ENCODE measurements at places on chromosomes 7 and 10. TPM values are rescaled to one million over a fixed set of nuclear protein-coding genes. Genes with fewer than 3 reads are reported as not detected.

DNA sequence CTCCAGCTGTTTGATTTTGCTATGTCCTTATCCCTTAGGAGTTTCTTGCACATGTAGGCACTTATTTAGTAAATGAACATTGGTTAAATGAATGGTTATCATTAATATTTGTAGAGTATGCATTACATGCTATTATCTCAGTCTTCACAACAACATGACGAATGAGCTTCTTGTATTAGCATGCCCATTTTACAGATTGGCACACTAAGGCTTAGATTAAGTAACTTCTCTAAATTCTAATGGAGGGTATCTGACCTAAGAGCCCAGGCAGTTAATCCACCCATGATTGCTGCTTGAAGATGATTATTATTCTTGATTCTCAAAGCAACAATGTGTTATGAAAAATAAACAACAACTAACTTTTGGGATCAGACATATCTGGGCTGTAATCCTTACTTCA is 32.7 kb downstream of the SP8 start:
- no peaks in the 10 kb centered on the region for H3K36me3 ChIP-seq
- no peak for DNase-seq
- no peak overlapping the region for H3K27ac ChIP-seq
- H3K4me3 ChIP-seq, result no peak overlapping the region

The BLNK gene
- total RNA-seq, result 5.5 TPM

- DNase-seq, result no peak
- H3K27ac ChIP-seq, result no peak overlapping the region
- H3K4me3 ChIP-seq, result no peak overlapping the region
- H3K27me3 ChIP-seq, result no peaks in the 10 kb centered on the region
Measured at GRCh38 chr7:141354251-141354650, 197.0 kb upstream of the AGK start.

GRCh38 chr10:29681676-29682448 is 47.1 kb upstream of the SVIL start:
- no peak overlapping the region for H3K27ac ChIP-seq
- H3K4me1 ChIP-seq, result peaks cover 8% of the 10 kb centered on the region
- H3K4me3 ChIP-seq, result no peak overlapping the region
- DNase-seq, result no peak
- H3K27me3 ChIP-seq, result no peaks in the 10 kb centered on the region

The FAM237B gene
- total RNA-seq, result not detected

The ANKRD61 gene
- total RNA-seq, result not detected

DNA sequence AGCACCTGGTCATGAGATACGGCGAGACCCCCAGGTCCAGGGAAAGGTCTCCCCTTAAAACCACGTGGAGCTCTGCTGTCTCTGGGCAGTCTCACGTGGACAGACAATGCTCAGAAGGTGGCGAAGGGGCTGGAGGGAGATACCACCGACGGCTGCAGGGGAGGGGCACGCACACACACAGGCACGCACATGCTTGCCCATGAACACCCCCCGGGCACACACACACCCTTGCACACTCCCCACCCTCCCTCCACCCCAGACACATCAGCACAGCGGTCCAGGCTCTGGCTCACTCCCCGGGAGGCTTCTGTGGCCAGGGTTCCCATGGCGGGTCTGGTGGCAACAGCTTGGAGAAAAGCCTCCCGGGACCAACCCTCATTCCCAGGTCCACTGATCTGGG is 52.4 kb upstream of the TNRC18 start:
- no peak for DNase-seq
- peaks cover 16% of the 10 kb centered on the region for H3K4me1 ChIP-seq
- no peak overlapping the region for H3K27ac ChIP-seq
- no peak overlapping the region for H3K4me3 ChIP-seq
- no peaks in the 10 kb centered on the region for H3K27me3 ChIP-seq

DNA sequence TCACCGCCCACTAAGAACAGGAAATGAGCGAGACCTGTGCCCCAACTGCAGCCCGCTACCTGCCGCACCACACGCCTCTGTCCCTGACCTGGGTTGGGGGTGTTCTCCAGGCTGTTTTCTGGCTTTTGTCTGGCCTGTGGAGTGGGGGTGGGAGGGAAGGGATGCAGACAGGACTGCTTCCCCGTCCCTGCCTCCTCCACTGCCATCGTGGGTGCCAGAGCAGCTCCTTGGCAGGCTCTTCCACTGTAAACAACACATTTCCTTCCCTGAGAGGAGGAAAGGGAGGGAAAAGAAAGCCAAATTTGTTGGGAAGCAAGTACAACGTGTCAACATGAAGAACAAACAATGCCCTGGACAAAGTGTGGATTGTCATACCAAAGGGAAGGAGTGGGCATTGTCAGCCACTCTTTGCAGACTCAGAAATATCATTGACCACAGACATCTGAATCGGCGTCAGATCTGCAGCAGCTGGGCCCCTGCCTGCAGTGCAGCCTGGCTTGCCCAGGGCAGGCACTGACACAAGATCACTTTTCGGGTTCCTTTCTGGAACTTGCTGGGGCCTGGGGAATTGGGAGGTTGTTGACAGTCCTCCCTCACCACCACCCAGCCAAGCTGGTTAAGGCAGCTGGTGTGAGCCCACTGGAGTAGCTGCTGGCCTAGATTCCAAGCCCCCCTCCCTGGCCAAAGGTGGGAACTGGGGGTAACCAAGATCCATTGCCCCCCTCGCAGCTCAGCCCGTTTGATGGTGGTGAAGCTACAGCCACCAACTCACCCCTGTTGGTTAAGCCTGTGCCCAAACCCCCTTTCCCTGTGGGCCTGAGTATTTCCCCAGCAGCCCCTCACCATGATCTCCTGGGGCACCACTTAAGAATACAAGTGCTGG is 22.6 kb upstream of the TRIM8 start:
- H3K4me3 ChIP-seq, result no peak overlapping the region
- H3K4me1 ChIP-seq, result peaks cover 50% of the 10 kb centered on the region
- H3K36me3 ChIP-seq, result peaks cover 17% of the 10 kb centered on the region
- DNase-seq, result no peak
- peak overlapping the region; percentile 4 for H3K27ac ChIP-seq
- no peaks in the 10 kb centered on the region for H3K27me3 ChIP-seq

DNA sequence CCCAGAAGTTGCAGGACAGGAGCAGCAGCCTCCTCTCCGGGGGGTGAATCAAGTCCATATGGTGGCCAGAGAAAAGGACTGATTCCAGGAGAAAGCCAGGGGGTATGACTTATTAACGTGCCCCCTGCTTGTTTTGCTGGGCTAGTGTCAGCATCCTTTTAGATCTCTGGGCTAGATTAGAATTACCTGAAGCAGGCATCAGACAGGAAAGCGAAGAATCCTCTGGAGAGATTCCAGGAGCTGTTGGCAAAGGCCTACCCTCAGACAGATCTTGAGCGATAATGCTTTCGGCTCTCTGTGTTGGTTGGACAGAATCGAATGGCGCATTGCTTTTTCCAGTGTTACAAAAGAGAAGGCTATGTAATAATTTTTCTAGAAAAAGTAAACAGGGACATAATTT is 164.0 kb upstream of the GLI3 start:
- H3K4me1 ChIP-seq, result no peaks in the 10 kb centered on the region
- H3K4me3 ChIP-seq, result no peak overlapping the region
- no peaks in the 10 kb centered on the region for H3K36me3 ChIP-seq
- H3K27me3 ChIP-seq, result no peaks in the 10 kb centered on the region
- no peak overlapping the region for H3K27ac ChIP-seq

The CALHM1 gene
- total RNA-seq, result not detected

- peaks cover 10% of the 10 kb centered on the region for H3K27me3 ChIP-seq
- H3K4me3 ChIP-seq, result no peak overlapping the region
Measured at GRCh38 chr10:22369434-22370072, 24.3 kb downstream of the SPAG6 start.

DNA sequence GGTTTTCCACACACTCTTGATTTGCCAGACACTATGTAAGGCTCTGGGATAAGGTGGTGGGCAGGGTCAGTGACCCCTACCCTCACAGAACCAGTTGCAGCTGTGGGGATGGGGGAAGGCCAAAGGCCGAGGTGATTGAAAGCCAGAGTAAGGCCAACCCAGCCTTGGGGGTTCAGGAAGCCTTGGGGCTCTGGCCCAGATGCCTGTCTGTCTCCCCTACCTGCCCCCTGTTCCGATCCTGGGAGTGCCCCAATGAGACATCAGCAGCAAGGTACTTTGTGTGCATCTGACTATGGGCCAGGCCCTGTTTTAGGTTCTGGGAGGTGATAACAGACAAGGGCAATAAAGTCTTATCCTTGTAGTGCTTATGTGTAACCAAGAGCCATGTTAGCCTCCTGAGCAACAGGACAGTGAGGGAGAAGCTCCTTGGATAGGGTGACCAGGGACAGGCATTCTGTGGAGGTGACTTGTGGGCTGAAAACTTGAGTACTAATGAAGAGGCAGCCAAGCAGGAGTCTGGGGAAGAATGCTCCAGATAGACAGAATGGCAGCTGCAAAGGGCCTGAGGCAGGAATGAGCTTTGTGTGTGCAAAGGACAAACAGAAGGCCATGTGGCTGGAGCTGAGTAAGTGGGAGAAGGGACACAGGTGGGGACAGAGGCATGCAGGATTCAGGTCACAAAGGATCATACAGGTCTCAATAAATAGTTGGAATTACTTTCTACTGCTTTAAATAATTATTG is 35.4 kb downstream of the TSPAN14 start:
- peaks cover 97% of the 10 kb centered on the region for H3K4me1 ChIP-seq
- H3K27me3 ChIP-seq, result no peaks in the 10 kb centered on the region
- DNase-seq, result no peak
- H3K4me3 ChIP-seq, result no peak overlapping the region

The VPS37D gene
- total RNA-seq, result 2.2 TPM

The BTBD16 gene
- 0.85 TPM for total RNA-seq

GRCh38 chr7:101021703-101022102 is 1.8 kb downstream of the MUC17 start:
- H3K4me1 ChIP-seq, result peaks cover 10% of the 10 kb centered on the region
- no peak for DNase-seq
- H3K27ac ChIP-seq, result no peak overlapping the region
- H3K36me3 ChIP-seq, result no peaks in the 10 kb centered on the region

DNA sequence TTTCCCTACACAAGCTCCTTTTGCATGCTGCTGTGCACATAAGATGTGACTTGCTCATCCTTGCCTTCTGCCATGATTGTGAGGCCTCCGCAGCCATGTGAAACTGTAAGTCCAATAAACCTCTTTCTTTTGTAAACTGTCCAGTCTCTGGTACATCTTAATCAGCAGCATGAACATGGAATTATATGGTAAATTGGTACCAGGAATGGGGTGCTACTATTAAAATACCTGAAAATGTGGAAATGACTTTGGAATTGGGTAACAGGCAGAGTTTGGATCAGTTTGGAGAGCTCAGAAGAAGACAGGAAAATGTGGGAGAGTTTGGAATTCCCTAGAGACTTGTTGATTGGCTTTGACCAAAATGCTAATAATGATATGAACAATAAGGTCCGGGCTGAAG is 181.8 kb downstream of the GPR158 start:
- H3K27me3 ChIP-seq, result no peaks in the 10 kb centered on the region
- H3K4me1 ChIP-seq, result no peaks in the 10 kb centered on the region
- no peak overlapping the region for H3K27ac ChIP-seq
- no peaks in the 10 kb centered on the region for H3K36me3 ChIP-seq
- no peak overlapping the region for H3K4me3 ChIP-seq

DNA sequence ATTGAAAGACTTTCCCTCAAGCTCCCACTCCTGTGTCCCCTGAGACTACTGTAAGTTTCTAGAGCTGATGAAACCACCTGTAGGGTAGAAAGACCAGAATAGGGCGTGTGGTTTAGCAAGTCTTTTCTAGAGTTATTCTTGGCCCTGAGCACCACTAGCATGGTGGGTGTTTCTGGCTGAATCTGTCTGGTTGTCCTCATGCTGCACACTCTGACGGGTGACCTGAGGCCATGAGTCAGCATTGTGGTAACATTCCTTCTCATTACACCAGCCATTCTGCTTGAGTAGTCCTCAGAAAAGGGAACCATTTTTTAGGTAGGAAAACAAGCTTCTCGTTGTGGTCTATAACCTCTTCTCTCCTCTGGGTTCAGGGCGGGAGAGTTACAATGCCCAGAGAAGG is 250.3 kb downstream of the SNX13 start:
- peaks cover 11% of the 10 kb centered on the region for H3K4me1 ChIP-seq
- no peak for DNase-seq
- no peaks in the 10 kb centered on the region for H3K36me3 ChIP-seq

The FAM25A gene
- 699 TPM for total RNA-seq

DNA sequence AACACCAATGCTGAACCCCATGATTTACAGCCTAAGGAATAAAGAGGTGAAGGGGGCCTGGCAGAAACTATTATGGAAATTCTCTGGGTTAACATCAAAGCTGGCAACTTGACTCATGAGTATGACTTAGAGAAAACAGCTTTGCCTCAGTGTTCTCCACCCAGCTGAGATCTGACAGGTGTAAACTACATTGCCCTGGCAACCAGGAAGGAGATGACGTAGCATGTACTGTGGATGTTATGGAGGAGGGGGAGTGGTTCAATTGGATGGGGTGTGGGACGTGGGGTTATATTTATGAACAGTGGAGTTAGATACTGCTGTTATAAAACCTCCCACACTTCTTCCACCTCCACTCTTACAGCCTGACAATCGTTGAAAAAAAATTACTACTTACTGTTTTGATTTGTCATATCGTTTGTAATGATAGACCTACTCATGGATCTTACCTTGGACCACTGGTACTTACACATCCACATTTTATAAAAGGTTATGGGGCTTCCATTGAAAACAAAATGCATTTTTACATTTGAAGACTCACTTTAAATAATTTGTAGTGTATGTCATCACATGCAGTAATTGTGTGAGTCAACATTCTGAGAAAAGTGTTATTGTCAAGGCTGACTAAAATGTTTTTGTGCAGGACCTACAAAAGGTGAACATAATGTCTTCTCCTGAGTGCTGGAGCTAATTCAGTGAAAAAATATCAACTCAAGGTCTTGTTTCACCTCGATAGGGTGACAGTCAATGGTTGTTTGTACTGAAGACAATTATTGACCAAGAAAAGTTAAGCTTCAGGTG is 6.4 kb downstream of the OR2F1 start:
- DNase-seq, result no peak
- H3K36me3 ChIP-seq, result no peaks in the 10 kb centered on the region
- H3K4me1 ChIP-seq, result no peaks in the 10 kb centered on the region
- H3K27me3 ChIP-seq, result no peaks in the 10 kb centered on the region

The TUBAL3 gene
- total RNA-seq, result 1.7 TPM

The WNT8B gene
- 0.34 TPM for total RNA-seq

The LRMDA gene
- total RNA-seq, result 0.10 TPM

DNA sequence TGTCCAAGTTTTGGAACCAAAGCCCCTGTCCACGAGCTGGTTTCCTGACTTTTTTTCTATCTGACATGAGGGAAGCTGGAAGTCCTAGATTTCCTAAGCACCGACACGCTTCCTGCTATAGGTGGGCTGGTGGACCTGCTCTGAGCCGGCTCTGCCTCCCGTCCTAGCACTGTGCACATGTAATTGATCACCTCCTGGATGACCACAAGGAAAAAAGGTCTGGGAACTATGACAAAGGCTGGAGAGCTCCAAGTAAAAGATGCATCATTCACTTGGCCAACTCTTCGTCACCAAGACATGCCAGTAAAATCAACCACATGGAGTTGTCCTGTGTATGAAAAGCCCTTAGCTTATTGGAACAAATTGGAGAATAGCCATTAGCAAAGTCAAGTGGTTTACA is 104.8 kb downstream of the ITIH5 start:
- no peaks in the 10 kb centered on the region for H3K36me3 ChIP-seq
- no peak overlapping the region for H3K4me3 ChIP-seq
- H3K27me3 ChIP-seq, result no peaks in the 10 kb centered on the region
- H3K4me1 ChIP-seq, result peaks cover 35% of the 10 kb centered on the region

The AOC1 gene
- 1.9 TPM for total RNA-seq

GRCh38 chr10:11598712-11599397 is 12.6 kb downstream of the USP6NL start:
- no peaks in the 10 kb centered on the region for H3K36me3 ChIP-seq
- no peaks in the 10 kb centered on the region for H3K4me1 ChIP-seq
- DNase-seq, result no peak
- no peak overlapping the region for H3K4me3 ChIP-seq
- H3K27ac ChIP-seq, result no peak overlapping the region
